Forelimb muscle (tissue), 1 donor: ENCODE measurements at places on chromosomes 6 and 20. TPM values are rescaled to one million over a fixed set of nuclear protein-coding genes. Genes with fewer than 3 reads are reported as not detected.

DNA sequence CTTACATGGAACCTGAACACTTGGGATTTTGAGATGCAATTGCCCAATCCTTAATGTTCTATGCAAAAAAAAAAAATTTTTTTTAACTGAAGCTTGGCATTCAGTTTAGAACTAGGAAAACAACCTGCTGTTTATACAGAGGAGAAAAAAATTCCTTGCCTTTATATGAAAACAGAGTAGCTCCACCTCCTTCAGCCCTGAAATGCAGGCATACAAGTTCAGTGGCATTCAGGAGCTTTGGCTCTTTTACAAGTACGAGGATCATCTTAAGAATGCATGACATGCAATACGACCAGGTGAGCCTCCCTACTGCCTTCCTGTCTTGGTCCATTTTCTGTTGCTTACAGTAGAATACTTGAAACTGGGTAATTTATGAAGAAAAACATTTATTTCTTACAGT is 20.4 kb downstream of the PAX1 start:
- DNase-seq: no peak

DNA sequence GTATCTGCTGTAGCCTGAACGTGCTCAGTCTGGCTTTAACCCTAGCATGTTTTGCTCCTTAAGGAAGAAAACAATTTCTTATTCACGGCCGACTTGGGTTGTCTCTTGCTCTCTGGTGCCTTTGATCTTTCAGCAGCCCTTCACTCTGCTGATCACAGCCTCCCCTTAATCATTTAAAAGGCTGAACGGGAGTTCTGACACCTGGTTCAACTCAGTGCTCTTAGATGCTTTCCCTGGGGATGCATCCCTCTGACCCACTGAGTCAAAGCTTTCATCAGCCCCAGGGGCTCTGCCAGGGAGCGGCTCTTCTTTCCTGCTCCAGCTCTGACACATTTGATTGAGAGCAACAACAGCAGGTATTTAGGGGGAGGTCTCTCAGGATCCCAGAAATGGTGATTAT is 79.0 kb upstream of the FYN start:
- DNase-seq: no peak

GRCh38 chr6:20778459-20778858 is 244.2 kb downstream of the CDKAL1 start:
- DNase-seq: no peak

DNA sequence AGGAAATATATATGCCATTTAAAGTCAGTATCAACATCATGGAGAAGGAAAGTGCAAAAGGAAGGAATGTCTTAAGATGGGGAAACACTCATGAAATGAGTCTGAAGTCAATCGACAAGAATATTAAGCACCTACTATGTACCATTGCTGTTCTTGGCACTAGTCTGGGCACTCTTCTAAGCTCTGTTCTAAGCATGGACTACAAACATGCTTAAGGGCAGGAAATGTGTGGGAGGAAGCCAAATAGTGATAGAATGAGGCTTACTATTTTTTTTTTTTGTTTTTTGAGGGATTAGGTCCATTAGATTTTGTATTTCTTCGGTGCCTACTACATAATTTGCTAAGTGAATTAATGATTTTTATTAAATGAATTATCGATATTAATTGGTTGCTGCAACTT is 83.8 kb upstream of the SUPT3H start:
- DNase-seq: no peak

DNA sequence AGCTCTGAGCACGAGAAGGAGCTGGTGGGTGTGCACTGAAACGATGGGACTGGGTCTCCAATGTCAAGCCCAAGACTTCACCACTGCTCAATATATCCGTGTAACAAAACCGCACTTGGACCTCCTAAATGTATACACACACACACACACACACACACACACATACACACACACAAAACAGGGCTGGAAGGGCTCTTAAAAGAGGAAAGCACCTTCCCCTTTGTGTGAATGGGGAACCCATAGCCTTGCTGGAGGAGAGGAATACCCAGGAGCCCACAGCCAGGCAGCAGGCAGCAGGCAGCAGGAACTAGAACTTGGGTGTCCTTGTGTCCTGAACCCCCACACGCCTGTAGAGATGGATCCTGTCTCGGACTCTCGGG is 29.8 kb downstream of the TGM2 start:
- DNase-seq: no peak

DNA sequence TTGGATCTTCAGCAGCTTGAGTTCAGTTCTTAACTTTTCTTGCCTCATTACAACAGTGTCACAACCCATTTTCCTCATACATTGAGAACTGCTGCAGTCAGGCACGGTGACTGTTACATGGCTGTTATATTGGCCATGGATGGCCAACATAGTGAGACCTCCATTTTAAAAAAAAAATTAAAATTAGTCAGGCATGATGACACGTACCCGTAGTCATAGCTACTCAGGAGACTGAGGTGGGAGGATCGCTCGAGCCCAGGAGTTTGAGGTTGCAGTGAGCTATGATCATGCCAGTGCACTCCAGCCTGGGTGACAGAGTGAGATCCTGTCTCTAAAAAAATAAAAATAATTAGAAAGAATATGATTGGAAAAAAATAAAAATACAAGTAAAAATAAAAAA is 9.9 kb upstream of the MMP24 start:
- DNase-seq: no peak

Gene CLDN20
- 0.76 TPM for polyA plus RNA-seq

Gene HLA-DRA
- polyA plus RNA-seq: 27.8 TPM

Gene SFT2D1
- 35.1 TPM for polyA plus RNA-seq
